Stimulated activated CD4-positive, alpha-beta T cell treated with anti-CD3 and anti-CD28 coated beads, Interleukin-15, amount 100 ng/mL, for 48 hours (primary cell): ENCODE measurements at places on chromosomes 12 and 14.

- DNase-seq = no peak
Measured at GRCh38 chr14:24441485-24441884, 1.1 kb downstream of the SDR39U1 start.

GRCh38 chr12:109841356-109841755 is 8.2 kb upstream of the TRPV4 start:
- no peak for DNase-seq

GRCh38 chr14:105421723-105422615 is 2.3 kb downstream of the MTA1 start:
- DNase-seq = no peak

DNA sequence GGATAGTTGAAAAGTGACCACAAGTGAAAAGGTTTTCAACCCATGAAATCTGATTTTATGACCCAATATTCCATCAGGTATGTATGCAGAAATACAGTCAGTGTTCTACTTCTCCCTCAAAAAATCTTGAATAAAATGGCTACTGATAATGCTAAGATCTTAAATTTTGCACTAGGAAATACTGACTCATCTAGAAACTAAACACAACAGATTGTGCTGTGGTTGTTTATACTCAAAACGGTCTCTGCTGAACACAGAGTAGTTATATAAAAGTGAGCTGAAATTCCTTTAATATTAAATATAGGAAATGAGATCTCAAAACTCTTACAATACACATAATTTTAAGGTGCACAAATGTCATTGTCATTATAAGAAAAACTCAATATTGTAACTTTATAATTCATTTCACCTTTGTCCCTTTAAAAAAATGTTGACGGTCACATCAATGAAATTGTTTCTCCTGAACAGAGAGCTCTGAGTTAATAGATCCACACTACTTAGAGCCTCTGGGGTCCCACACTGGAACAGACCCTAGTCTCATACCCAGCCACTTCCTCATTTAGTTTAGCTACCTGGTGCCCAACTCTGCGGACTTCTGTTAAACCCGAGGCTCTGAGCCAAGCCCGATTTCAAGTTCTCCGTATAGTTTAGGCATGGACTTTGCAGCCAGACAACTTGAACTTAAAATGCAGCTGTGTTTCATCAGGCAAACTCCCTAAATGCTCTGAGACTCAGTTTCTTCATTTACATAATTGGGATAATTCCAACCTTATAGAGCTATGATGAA is 9.3 kb downstream of the COCH start:
- no peak for DNase-seq

GRCh38 chr14:92973798-92974372 is 50.9 kb downstream of the CHGA start:
- no peak for DNase-seq

DNA sequence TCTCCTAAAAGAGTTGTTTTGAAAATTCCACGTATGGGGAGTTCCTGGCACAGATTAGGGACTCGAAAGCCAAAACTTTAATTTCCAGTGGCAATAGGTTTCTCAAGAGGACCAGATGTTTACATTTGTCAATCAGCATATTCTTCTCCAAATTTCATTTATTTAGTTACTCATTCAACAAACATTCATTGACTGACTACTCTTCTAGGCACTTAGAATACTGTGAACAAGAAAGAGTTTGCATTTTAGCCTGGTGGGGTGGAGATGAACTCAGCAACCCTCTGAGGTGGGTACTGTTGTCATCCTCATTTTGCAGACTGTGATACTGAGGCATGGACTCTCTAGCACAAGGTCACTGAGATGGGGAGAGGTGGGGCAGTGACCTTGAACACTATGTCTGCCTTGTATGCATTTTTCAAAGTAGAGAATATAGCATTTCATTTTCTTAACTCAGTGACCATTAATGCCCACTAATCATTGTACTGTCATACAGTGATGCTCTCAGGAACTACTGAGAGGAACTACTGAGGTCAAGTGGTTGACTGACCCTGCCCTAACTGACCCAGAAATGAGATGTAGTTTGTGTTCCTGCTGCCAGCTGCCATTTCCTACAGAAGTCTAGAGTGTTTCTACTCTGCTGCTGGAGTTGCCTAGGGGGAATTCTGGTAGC is 2.2 kb downstream of the L3HYPDH start:
- DNase-seq = no peak
